ENCODE measurements at places on chromosomes 12 and 14. TPM values are rescaled to one million over a fixed set of nuclear protein-coding genes. Genes with fewer than 3 reads are reported as not detected.

The PLEKHH1 gene
- 1.0 TPM for total RNA-seq

The SINHCAF gene
- total RNA-seq = 85.0 TPM

The OR4E2 gene
- total RNA-seq = not detected

The RAPGEF3 gene
- 0.98 TPM for total RNA-seq

The WNT1 gene
- 0.85 TPM for total RNA-seq

The PMCH gene
- not detected for total RNA-seq

- DNase-seq = no peak
Measured at GRCh38 chr14:103543721-103544387, 14.9 kb downstream of the TRMT61A start.

GRCh38 chr14:59852350-59852749, 18.2 kb downstream of the RTN1 start:
- no peak for DNase-seq

DNA sequence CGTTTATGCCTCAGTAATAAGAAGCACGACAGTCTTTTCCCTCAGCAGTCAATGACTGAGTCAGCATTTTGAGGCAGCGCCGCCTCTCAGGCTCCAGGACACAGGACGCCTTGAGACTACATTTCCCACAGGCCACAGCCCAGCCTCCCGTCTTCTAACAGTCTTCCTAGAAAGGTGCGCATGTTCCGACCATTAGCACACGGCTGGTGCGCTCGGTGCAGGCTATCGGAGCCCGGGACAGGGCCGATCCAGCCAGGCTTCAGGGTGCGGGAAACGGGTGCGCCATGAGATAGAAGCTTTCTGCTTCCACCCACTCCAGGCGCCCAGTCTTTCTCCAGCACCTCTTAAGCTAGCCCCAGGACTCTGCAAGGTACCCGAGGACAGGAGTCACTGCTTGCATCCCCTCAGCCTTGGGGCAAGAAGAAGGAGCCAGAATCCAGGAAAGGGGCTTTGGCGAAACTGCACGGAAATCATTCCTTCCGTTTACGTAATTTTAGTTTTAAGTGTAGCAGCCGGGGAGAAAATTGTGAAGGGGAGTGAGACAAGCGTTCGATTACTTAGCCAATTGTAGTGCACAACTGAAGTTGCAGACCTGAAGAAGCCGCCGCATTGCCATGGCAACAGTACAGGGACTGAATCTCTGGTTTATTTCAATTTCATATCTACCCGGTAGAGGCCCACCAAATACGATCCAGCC, 54.0 kb downstream of the ZNF641 start:
- DNase-seq = peak; percentile 20

DNA sequence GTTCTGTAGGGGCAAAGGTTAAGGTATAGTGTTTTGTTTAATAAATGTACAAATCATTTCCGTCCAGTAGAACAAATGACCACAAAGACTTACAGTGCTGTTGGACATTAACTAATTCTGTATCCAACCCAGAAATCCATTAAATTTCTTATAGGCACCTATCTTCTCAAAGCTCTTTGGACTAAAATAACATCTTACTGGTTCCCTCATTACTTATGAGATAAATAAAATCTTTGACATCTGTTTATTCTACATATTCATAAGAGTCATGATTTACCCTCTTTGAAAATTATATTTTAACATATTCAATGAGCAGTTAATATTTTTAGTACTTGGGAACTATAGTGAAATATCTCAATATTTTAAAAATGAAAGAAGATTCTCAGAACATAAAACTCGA, 102.7 kb upstream of the G2E3 start:
- DNase-seq = no peak

GRCh38 chr14:66377574-66377973, 108.6 kb upstream of the CCDC196 start:
- DNase-seq = no peak

GRCh38 chr12:65999564-66000280, 130.8 kb downstream of the LLPH start:
- no peak for DNase-seq

DNA sequence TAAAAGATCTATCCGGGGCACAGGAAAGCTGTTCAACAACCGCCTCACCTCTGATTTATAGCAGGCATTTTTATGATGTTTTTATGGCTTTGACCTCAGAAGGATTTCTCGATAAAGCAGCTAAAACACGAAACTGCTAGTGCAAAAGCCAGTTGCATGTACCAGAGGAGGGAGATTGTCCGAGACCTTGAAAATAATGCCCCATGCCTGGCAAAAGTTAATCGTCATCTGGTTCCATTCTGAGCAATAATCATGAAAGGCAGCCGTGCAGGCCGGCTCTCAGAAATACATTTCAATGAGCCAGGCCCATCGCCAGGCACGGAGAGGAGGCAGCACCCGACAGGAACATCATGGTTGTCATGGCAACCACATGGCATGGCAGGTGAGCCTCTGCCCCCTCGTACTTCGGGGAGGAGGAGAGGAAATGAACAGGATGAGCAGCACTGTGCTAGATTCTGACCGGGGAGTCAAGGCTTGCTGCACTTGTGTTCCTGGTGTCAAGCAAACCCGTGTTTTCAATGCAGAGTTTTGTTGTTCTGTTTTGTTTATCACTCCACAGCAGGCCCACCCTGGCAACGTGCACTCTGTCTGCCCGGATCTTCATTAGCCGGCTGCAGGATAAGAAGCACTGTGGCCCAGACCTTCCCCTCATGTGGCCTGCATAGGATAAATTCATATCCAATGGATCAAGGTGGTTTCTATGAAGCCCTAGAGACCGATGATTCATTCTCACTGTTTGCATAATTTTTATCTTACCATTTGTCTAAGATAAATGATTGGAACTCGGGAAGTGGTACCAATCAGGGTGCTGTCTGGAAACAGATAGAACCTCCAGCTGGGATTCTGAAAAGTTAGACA, 160.2 kb downstream of the RIMBP2 start:
- no peak for DNase-seq
